Glutamatergic neuron (in vitro differentiated cells): ENCODE measurements at places on chromosomes 5 and 9.
A peak's percentile ranks its signal among the peaks of the same experiment; 100 is the strongest.

- peak; percentile 21 for DNase-seq
Measured at GRCh38 chr9:105994970-105995369, 300.6 kb downstream of the TMEM38B start.

- DNase-seq: no peak
Measured at GRCh38 chr5:23655674-23656073, 148.3 kb downstream of the PRDM9 start.

DNA sequence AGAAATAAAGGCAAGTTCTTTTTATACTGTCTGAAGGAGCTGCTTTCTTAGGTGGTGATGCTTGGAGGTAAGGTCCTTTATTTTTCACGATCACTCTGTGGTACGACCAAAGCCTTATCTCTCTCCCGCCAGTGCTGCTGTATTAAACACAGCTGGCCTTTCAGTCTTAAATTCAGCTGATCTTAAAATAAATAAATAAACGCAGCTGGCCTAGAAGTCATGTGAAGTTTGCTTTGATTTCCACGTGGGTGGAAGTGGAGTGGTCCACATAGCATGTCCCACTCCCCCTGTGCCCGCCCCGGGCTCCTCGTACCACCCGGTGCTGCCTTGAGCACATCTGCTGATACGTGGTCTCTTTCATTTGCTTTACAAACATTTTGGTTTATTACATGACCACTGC, 260.4 kb downstream of the FANCC start:
- no peak for DNase-seq

- peak; percentile 29 for DNase-seq
Measured at GRCh38 chr9:119802621-119803020, 433.4 kb upstream of the BRINP1 start.

DNA sequence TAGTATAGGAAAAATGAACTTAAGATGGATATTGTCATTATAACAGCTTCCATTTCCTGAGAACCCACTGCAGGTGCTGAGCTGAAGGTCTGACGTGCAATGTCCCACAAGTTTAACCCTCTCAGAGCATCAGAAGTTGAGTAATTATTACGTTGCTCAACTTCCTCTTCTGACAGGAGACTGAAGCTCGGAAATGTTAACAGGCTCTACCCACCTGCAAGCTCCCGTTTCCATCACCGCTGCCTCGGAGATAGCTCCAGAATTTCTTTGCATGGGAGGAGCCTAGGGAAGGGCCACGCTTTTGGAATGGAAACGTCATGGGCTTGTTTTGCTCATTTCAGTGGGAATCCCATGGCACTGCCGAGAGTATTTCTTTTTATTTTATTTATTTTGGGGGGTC, 1.0 kb upstream of the NTMT1 start:
- no peak for DNase-seq

GRCh38 chr5:45262061-45262590, 434.1 kb downstream of the HCN1 start:
- DNase-seq: peak; percentile 23

DNA sequence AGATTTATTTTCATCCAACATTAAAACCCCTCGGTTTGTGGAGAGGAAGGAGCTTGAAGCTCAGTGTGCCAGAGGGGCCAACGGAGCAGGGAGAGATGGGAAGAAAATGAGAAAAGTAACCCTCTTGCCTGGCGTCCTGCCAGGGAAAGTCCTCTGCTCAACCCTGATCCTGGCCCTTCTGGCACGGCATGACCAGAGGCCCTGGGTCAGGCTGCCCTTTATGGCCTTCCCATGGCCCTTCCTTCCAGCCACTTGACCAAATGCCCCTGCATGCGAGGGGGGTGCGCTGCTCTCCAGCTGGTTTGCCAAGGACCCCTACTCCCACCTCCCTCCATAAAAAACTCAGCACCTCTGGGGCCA, 43.8 kb downstream of the SPRY4 start:
- DNase-seq: no peak

GRCh38 chr9:86766912-86767311, 180.4 kb downstream of the GAS1 start:
- no peak for DNase-seq

GRCh38 chr5:32501071-32502002, 56.8 kb upstream of the ZFR start:
- DNase-seq: no peak

DNA sequence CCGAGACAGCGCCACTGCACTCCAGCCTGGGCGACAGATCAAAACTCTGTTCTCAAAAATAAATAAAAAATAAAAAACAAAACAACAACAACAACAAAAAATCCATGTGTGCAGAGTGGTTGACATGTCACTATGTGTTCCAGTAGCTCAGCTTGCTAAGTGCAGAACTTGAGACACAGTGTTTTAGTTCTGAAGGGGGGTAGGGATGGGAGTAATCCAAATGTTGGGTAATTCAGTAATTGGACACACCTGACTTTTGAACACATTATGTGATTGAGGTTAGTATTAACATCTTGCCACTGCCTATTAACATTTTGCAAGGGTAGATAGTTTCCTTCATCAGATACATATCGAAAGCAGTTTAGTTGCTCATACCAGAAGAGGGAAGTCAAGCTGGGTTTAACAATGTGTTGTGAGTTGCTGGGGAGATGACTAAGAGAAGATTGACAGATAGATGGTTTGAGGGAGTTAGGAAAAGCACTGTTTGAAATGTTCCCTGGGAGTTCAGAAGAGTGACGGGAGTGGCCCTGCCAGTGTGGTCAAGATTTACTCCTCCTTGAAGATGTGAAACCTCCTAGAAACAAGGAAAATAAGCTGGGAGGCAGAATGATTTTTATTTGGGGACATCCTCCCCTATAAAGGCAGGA, 928 bp downstream of the HACD4 start:
- DNase-seq: no peak

DNA sequence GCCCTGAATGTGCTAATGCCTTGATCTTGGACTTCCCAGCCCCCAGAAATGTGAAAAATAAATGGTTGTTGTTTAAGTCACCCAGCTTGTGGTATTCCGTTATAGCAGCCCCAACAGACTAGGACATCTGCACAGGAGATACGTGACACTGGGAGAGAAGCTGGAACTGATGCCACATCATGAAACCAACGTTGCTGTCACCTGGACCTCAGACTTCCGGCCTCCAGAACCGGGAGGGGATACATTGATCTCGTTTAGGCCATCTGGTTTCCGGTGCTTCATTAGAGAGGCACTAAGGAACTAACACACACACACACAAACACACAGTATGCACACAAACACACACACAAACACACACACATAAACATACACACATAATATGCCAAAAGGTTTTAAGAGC, 75.0 kb upstream of the ICE1 start:
- DNase-seq: no peak

GRCh38 chr5:51395245-51395644, 12.0 kb downstream of the ISL1 start:
- no peak for DNase-seq
